Pancreas (tissue), 10 donors: ENCODE measurements at places on chromosomes 7 and 10. TPM values are rescaled to one million over a fixed set of nuclear protein-coding genes. Genes with fewer than 3 reads are reported as not detected.

ADO gene
- polyA plus RNA-seq = 2.4 TPM

TMUB1 gene
- polyA plus RNA-seq = 103 TPM

MNX1 gene
- polyA plus RNA-seq = 21.0 TPM

KCP gene
- 0.95 TPM for polyA plus RNA-seq

JCAD gene
- polyA plus RNA-seq = 14.6 TPM
